ENCODE measurements at places on chromosomes 12 and 14.
A peak's percentile ranks its signal among the peaks of the same experiment; 100 is the strongest.

- DNase-seq = peak; percentile 5
Measured at GRCh38 chr12:1277905-1278304, 286.9 kb downstream of the ERC1 start.

DNA sequence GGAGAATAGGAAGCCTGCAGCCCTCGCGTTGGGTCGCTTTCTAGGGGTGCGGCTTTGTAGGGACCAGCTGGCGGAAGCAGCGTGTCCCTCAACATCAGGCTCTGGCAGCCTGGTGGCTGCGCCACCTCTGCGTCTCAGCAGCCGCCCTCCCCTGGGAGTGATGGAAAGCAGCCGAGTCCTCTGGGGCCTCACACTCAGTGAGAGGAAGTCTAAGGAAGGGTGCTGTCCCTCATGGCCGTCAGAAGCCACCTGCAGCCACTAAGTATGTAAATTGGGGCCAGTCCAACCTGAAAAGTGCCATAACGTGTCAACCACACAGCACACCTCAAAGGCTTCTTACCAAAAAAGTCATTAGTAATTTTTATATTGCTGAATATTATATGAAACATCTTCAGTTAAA, 80.3 kb downstream of the WDR20 start:
- no peak for DNase-seq

- no peak for DNase-seq
Measured at GRCh38 chr14:53640695-53641094, 315.9 kb downstream of the BMP4 start.

- no peak for DNase-seq
Measured at GRCh38 chr14:87864356-87865270, 128.4 kb downstream of the GALC start.

GRCh38 chr12:113071135-113072112, 14.9 kb downstream of the DTX1 start:
- DNase-seq = peak; percentile 92

- DNase-seq = peak; percentile 43
Measured at GRCh38 chr14:73058922-73059673, 764 bp downstream of the RBM25 start.

DNA sequence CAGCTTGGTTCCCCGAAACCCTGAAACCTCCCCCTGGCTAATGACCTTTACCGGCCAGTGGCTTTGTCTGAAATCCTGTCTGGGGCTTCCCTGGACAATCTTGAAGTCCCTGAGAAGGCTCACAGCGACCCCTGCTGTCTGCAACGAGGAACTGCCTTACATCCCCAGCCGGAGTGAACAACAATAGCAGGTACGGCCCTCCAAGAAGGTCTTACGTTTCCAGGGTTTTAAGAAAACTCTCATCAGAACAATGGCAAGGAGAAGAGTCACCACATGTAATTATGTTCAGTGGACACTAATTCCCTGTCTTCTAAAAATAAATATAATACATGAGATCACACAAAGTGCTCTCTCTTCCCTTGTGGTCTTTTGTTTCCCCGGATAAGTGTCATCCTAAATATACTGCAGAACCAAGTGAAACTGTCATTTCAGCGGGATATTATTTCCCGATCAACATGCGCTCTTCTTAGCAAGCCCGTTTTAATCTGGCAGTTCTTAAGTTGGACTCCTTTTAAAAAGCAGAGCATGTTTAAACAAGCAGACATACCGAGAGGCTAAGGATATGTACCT, 53.3 kb downstream of the RBM19 start:
- peak; percentile 66 for DNase-seq

DNA sequence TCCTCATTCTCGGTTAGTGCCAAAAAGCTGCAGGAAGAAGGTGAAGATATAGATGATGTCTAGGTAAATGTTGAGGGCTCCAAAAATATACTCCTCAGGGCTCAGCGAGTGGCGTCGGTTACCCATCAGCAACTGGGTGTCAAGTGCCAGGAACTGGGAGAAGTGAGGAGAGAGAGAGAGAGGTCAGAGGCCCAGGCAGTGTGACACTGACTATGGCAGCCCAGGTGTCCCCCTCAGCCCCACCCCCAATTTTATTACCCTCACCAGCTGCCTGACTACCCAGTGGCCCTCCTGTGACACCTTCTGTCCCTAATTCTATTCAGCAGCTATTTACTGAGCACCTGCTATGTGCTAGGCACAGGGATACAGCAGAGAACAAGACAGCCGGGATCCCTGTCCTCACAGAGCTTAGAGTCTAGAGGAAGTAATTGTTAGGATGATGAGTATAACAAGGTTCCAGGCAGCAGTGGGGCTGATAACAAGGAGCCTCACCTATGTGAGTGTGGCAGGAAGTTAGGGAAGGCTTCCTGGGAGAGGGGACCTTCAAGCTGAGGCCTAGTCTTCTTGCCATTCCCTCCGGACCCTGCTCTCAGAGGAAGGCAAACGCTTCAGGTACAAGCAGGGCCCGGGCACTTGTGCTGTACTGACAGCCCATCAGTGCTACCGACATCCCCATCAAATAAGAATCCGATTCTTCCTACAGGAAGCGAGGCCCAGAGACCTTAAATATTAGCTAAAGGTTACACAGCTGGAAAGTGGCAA, 27.8 kb upstream of the BCDIN3D start:
- no peak for DNase-seq

DNA sequence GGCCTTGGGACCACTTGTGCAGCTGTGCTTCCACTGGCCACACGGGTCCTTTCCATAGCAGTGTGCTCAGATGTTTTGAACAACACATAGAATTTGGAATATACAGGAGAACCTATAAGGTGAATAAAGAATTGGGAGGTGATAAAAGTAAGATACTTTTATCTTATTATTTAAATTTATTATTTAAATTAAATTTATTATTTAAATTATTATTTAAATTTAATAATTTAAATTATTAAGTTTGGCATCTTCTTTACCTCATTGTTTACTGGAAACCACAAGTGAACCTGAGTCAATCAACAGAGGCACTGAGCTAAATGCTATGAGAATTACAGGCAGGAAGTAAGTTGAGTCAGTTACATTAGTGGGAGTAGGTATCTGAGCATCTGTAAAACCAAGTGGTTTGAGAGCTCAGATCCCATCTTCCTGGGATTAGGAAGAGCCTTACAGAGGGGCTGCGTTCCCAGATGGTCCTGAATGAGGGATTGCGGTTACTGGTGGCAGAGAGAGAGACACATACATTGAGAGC, 103.1 kb downstream of the ESR2 start:
- DNase-seq = no peak

GRCh38 chr12:4036671-4037271, 163.6 kb upstream of the PARP11 start:
- no peak for DNase-seq

GRCh38 chr12:57816855-57817151, 1.7 kb downstream of the AVIL start:
- no peak for DNase-seq

DNA sequence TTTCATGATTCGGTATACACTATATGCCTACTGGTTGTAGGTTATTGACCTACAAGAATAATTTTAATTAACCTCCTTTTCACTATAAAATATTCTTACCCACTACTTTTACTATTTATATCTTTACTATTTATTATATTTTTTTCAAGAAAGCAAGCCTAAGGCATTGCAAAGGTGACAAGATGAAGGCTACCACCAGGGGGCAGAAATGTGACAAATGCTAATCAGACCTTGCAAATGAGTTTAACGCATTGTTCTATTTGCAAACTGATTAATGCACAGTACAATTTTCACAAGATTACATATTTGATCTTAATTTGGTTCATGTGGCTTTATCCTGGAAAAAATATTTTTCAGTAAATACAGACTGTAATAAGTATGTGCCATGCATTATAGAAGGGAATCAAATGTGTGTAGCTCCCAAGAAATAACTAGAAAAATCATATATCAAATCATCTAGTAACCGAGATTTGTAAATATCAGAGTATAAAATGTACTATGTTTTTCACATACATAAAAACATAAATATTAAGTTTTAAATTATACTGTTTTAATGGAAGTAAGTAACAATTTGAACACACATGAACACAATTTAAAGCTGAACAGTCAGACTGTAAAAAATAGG, 107.0 kb downstream of the ADAMTS20 start:
- DNase-seq = no peak

DNA sequence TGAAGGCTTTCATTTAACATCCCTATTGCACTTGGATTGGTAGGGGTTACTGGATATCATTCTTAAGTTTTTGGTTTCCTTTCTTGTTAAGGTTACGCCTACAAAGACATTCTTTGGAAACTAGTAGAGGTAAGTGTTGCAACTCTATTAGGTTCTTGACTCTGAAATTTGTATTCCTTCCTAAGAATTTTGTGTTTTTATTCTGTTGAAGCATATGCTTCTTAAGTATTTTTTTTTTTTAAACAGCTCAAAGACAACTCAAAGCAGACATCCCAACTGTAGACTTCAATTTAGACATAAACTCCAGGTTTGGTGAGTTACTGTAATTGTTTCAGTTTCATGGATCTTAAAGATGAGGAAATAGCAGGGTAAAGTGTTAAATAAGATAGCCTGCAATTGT, 1.1 kb upstream of the RBMS2 start:
- no peak for DNase-seq

DNA sequence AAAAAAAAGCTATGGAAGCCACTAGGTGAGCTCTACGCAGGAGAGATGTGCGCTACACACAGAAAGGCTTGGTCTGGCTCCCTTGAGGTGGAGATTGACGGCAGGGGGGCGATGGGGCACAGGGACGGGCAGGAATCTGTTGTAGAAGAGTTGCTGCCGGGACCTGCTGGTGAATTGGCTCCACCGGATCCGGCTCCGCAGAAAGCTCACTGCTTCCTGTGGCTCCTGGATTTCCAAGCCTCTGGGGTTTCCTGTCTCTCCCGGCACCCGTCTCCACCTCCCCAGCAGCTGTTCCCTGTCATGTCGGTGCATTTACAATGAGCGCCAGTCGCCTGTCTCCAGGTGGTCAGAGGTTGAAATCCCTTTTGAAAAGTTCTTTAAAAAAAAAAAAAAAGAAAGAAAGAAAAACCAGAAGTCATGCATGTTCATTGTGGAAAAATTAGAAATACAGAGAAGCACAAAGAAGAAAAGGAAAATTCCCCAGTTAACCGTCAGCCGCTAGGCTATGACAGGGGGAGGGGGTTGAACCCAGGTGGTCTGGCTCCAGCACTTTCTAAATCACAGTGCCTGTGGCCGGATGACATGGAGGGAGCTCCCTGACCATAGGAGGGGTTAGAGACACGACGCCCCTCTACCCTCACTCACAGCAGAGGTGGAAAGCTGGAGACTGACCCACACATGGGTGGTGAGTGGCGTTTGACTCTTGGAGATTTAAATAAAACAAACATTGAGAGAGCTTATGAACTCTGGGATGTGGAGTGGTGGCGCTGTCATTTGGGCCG, 20.8 kb downstream of the FAM222A start:
- DNase-seq = peak; percentile 55

DNA sequence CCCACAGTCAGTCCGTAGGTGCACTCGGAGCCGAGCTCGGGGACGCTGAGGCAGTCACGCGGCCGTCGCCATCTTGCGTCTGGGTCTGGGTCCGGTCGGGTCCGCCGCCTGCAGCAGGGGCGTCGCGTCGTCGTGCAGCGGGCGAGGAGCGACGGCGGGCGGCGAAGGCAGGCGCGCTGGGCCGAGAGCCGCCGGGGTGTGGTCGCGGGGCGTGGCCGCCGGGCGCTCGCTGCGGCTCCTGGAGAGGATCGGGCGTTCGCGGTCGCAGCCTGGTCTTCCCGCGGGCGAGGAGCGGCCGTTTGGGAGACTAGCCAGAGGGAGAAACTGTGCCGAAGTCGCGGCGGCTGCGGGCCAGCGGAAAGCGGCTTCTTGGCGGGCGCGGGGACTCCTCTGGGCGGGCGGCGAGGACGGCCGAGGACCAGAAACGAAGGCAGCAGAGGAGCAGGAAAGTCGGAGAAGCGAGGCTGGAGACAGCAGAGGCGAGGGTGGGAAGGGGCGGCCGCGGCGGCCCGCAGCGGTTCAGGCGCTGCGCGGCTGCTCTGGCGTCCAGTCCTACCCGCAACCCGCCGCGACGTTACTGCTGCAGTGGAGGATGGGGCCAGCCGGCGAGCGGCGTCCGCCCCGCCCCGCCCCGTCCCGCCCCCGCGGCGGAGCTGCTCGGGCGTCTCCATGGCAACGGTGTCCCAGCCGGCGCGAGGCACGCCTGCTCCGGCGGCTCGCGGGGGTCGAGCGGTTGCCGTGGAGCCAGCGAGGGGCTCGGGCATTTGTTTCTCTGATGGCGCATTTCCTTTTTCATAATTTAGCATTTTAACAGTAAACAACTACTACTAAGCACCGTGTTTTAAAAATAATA, at the start of gene PNMA1:
Gene PNMA1, minus strand, starts transcription at position 582 of the 853 bp plus-strand sequence. CDS start 745 bp downstream, outside the sequence.
- peak; percentile 94 for DNase-seq

GRCh38 chr14:77260631-77261030, 10.4 kb downstream of the NGB start:
- no peak for DNase-seq

DNA sequence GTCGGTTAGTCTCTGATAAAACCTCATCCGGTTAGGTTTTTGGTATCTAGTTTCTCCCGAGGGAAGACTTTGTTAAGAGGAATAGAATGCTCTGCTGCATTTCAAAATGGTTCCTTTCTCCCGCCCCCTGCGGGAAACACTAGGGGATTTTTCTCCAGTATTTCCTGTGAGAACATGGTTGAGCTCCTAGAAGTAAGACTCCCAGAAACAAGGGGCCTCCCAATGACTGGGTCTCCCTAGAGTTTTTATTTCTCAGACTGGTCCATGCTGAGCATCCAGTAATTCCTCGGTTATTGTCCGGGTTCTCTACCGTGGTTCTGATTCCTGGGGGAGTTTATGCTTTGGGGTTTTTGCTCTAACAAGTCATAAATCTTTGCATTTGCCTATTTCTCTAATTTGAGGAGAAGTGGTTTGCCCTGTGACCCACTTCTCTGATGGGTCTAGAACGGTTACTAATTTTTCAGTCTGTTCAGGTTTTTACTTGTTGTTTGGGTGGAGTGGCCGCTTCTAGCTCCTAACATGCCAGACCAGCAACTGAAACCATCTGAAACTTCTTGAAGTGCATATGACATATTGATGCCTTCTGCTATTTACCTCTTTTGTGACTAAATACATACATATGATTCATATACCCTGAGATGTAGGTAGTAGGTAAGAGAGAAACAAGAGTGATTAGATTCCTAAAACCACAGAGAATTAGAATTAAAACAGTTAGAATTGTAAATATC, 25.1 kb downstream of the TESPA1 start:
- no peak for DNase-seq

DNA sequence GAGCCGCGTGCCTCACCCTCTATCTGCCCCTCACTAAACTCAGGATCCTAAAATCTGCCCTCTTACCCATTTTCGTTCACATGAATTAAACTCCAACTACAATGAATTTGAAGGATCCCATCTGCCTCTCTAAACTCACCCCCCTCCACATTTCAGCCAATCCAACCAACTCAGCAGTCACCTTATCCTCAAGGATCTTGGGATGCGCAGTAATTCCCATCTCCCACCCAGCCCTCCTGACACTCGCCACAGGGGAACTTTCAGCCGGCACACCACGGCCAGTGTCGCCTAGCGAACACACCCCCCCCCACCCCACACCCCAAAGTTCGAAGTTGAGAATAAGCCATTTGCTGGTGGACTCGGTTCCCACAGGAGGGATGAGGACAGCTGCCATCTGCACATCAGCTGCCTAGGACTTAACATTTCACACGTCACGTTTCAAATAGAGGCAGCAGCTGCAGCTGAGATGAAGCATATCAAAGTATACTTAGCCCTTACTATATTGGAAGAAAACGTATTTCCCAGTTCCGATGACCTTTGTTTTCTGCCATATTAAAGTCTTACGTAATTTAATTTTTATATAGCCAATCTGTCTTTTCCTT, 8.7 kb upstream of the SELPLG start:
- peak; percentile 79 for DNase-seq

Data from NCI-H345 (cell line).